ENCODE measurements at places on chromosomes 2 and 18.
A peak's percentile ranks its signal among the peaks of the same experiment; 100 is the strongest.

DNA sequence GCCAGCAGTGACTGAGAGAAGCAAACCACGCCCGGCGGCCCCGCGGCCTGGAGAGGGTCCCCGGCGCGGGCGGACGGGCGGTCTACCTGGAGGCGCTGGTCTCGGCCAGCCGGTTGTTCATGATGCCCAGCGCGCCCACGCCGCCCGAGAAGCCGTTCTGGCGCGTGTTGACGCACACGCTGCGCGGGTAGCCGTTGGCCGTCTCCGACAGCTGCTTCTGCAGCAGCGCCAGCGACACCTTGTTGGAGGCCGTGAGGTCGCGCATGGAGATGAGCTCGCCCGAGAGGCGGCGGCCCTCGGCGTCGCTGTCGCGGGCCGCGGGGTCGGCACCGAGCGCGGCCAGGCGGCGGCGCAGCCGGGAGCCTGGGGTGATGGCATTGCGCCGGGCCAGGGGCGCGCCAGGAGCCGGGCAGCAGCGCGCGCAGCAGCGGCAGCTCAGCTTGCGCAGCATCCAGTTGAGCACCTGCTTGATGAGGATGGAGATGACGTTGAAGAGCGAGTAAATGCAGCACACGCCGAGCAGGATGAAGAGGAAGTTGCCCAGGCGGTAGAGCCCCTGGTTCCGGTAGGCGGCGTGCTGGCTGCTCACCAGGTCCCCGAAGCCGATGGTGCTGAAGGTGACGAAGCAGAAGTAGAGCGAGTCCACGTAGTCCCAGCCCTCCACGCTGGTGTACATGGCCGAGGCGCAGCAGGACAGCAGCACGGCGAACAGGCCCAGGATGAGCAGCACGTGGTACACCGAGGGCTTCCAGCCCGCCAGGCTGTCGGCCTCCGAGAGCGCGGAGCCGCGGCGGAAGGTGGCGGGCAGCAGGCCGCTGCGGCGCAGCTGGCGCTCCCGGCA, 118.1 kb downstream of the MSH2 start:
- peak; percentile 83 for DNase-seq

DNA sequence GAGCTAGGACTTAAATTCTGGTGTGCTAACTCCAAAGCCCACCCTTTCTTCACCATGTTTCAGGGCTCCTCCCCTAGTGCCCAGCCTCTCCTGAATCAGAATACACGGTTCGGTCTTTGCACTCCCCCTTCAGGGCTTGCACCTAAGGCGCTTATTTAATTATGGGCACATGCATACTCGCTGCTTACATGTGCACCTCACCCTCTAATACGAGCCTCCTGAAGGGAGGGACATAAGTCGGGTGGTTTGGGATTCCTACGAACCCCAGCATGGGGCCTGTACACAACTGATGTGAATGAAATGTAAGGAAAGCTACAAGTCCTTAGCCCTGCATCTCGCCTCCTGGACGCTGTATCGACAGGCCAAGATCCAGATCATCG, 435 bp downstream of the IFT172 start:
- no peak for DNase-seq

DNA sequence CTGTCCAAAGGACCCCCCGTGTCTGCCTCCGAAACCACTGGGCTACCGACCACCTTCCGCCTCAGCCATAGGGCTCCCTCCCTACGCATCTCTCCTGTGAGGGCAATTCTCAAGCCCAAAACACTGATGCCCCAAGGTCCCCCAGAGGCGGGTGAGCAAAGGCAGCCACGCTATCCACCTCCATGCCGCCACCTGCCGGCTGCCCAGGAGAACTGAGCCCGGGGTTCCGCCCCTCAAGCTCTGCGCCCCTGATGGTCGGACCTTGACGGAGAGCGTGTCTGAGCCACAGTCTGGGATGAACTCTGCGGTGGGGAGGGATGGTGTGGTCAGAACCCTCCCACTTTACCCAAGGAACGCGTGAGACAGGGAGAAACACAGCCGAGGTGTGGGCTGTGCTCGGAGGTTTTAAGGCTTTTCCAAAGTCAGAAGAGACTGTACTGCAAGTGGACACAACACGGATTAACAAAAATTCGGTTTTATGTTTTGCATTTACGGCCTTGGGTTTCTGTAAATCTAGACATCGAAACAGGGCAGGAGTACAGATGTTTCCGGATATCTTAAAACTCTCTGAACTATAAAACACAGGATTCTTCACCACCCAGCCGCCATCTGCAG, 114.1 kb downstream of the ZNF516 start:
- DNase-seq: no peak

GRCh38 chr2:134490559-134490958, 228.2 kb downstream of the TMEM163 start:
- no peak for DNase-seq

DNA sequence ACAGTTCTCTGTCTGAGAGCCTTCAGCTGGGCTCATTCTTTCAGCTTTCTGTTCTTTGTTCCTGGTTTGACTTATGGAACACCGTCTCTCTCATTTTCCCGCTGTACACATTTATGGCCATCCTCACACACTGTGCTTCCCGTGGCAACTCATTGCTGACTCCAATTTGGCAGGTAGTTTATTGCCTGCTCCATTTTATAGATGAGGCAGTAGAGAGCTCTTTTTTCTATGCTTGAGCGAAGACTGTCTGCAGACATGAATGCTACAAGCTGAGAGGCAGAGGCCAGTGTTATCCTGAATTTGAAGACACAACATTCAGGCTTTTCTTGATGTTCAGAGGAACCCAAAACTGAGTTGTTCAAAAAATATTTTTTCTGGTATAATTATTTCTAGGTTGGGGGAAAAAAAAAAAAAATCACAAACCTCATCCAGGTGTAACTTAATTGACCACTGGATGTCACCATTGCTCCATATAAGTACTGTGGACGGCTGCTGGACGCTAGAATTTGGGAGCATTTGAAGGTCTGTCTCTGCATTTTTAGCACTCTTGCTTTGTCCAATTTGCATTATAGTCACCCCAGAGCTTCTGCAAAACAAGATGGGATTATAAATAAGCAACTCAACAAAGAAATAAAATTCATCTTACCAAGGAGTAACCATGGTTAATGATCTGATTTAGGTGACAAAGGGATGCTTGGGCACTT, 83.5 kb downstream of the HRH4 start:
- DNase-seq: peak; percentile 13

DNA sequence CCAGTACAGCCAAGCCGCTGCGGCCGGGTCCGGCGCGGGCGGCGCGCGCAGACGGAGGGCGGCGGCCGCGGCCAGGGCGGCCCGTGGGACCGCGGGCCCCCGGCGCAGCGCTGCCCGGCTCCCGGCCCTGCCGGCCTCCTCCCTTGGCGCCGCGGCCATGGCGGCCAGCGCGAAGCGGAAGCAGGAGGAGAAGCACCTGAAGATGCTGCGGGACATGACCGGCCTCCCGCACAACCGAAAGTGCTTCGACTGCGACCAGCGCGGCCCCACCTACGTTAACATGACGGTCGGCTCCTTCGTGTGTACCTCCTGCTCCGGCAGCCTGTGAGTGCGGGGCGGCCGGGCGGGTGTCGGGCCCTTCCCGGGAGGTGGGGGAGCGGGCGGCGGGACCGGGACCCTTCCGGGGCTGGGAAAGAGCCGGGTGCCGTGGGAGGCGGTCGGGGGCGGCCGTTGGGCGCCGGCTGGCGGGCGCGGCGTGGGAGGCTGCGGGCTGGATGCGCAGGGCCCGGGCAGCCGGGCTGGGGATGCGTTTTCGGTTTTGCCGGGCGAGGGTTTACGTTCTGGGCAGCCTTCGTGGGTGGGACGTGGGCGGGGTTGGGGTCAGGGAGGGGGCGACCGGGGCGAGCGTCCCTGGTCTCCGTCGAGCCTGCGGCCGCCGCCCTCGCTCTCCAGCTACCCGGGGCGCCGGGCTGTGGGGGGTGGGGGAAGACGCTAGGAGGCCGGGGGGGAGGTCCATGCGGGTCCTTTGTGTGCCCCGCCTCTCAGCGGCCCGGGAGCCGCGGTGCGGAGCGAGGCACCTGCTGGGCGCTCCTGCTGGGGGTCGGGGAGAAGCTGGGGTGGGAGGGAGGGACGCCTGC, 537 bp downstream of the AGFG1 start:
- no peak for DNase-seq

DNA sequence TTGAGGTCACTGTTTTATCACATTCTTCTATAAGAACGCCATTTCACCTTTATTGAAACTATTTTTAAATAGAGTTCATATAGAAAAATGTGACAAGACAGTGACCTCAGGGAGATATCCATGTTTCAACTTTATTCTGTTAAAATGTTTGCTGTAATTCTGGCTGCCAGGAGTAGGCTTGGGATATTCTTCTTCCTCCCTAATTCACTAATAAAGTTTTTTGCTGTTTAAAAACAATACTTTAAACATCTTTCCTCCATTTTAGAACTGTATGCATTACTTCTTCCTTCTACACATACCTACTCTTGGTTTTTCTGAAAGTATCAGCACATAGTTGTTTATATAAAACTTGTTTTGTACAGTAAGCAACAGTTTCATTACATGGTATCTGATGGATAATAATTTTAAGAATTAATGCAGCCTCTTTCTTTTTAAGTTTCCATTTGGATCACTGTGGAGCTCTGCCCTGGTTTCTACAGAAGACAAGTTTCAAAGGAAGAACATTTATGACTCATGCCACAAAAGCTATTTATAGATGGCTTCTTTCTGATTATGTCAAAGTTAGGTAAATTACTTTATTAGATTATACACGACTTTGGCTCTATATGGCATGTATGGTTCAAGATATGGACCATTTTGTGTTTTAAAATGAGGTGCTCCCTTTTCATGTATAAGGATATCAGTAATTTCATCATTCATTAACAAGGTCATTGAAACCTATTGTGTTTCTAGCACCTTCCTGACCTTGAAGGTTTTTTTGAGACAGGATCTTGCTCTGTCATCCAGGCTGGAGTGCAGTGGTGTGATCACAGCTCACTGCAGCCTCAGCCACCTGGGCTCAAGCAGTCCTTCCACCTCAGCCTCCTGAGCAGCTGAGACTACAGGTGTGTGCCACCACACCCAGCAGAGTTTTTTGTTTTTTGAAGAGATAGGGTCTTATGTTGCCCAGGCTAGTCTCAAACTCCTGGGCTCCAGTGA, 7.2 kb downstream of the CPSF3 start:
- DNase-seq: no peak

DNA sequence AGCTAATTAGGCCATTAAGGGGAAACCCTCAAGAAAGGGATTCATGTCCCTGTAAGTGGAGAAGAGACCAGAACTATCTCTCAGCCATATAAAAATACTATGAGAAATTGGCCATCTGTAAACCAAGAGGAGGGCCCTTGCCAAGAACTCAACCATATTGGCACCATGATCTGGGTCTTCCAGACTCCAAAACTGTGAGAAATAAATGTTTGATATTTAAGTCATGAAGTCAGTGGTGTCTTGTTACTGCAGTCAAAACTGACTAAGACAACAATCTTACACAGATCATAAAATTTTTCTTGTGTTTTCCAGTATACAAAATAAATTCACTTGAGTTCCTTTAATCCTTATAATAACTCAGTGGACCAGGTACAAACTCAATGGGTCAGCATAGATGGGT, 589.8 kb upstream of the CDH2 start:
- DNase-seq: no peak

DNA sequence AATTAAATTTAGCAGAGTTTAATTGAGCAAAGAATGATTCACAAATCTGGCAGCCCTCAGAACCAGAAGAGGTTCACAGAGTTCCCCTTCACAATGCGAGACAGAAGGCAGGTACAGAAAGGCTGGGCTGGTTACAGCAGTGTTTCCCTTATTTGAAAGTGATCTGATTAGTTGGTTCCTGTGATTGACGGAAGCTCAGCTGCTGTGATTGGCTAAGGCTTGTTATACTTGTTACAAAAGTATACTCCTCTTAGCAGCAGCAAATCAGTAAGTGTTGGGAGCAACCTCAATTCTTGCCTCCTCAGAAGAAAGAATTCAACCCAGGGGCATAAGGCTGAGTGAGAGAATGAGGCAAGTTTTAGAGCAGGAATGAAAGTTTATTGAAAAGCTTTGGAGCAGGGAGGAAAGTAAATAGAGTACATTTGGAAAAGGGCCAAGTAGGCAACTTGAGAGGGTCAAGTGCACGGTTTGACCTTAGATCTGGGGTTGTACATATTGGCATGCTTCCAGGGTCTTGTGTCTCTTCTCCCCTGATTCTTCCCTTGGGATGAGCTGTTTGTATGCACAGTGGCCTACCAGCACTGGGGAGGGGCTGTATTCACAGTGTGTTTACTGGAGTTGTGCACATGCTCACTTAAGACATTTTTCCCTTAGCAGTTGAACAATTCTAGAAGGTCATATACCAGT, 431.8 kb upstream of the RAB12 start:
- peak; percentile 48 for DNase-seq

- no peak for DNase-seq
Observed at GRCh38 chr2:205730191-205730590, 47.9 kb downstream of the NRP2 start.

DNA sequence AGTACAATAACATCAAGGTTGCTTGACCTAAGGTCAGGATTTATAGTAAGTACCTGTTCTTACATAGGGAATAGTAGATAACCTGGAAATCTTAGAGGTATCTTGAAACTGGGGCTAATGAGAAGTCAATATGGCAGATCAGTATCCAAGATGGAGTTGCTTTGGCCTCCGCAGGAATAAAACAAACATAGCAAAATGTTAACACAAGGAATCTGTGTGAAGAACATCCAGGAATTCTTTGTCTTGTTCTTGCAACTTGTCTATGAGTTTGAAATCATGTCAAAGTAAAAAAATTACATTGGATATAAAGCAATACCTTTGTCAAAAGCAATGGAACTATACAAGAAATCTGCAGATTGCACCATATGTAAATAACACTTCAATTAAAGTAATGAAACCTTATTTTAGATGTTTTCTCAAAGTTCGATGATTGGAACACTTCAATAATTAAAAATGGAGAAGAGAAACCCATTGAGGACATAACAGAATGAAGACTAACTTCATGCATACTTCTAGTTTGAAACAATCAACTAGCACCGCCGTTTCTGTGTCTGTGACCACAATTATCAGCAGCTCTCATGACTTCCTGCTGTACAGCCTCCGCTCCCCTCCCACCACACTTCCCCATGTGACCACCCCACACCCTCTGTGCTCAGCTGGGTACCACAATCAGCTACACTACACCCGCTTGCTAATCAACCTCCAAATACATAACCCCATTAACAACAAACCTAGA, 27.6 kb downstream of the C2orf76 start:
- no peak for DNase-seq

- no peak for DNase-seq
Observed at GRCh38 chr2:21001225-21001946, 42.5 kb downstream of the APOB start.

DNA sequence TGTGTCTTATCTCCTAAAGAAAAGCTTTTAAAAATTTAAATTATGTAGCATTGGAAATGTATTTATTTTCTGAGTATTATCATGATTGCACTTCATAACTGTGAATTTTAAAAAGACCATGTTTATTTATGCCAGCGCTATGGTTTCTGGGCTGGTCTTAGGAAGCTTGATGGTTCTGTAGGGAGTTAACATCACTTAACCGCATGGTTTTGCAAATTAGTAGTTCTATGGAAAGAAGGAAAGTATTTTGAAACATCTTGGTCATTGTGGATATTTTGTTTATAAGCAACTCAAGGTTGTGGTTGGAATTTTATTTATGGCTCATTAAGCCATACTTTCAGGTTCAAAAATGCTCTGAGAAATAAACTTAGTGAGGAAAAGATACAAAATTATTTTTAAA, 549.4 kb downstream of the STK39 start:
- no peak for DNase-seq

- no peak for DNase-seq
Observed at GRCh38 chr2:165877565-165878550, 75.7 kb downstream of the TTC21B start.

- DNase-seq: no peak
Observed at GRCh38 chr2:88563129-88563528, 64.1 kb downstream of the EIF2AK3 start.
